ENCODE measurements at places on chromosomes 3 and 15.

DNA sequence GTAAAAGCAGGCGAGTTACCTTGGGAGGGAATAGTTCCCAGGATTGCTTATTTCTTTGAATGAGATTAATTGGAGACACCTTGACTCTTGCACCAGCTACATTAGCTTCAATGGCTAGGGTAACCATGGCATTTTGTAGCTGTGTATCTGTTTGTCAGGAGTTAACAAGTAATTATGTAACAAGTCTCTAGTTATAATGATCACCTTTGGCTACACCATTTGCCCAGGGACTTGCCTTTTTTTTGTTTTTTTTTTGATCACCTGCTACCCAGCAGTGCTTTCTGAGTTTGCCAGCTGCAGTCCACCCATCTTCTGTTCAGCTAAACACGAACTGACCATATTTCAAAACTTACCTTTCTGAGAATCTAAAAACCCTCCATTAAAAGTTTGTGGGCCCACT is 2.2 kb downstream of the MED12L start:
- DNase-seq, result no peak

GRCh38 chr15:99074446-99074845 is 30.4 kb upstream of the SYNM start:
- no peak for DNase-seq

DNA sequence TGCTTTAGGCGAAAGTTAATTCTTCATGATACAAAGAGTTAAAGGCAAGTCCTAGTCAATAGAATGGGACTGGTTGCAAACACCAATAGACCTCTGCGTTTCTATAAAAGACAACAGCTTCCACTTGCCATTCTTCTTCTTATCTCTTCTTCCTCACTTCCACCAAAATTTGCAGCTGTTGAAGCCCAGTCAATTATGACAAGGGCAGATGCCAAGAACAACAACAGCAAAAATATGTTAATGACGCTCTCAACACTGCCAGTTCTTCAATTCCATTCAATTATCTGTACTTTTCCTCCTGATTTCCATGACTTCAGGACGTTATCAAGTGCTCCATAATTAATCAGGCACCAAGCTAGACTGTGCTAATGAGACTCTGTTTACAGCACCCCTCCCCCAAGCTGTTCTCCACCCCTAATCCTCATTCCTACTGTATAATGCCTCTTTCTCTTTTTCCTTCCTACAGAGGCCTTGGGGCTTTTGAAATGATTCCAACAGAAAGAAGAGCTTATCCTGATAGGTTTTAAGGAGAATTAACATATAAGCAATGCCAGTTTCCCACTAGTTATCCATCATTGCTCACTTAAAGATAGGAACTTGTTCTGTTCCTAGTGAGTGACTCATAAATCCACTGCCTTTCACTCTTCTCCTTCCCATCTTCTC is 1160.5 kb downstream of the IGSF11 start:
- no peak for DNase-seq

GRCh38 chr3:52873433-52874159 is 23.8 kb downstream of the STIMATE start:
- no peak for DNase-seq

GRCh38 chr3:117019082-117019713 is 309.6 kb downstream of the TUSC7 start:
- peak; percentile 5 for DNase-seq

DNA sequence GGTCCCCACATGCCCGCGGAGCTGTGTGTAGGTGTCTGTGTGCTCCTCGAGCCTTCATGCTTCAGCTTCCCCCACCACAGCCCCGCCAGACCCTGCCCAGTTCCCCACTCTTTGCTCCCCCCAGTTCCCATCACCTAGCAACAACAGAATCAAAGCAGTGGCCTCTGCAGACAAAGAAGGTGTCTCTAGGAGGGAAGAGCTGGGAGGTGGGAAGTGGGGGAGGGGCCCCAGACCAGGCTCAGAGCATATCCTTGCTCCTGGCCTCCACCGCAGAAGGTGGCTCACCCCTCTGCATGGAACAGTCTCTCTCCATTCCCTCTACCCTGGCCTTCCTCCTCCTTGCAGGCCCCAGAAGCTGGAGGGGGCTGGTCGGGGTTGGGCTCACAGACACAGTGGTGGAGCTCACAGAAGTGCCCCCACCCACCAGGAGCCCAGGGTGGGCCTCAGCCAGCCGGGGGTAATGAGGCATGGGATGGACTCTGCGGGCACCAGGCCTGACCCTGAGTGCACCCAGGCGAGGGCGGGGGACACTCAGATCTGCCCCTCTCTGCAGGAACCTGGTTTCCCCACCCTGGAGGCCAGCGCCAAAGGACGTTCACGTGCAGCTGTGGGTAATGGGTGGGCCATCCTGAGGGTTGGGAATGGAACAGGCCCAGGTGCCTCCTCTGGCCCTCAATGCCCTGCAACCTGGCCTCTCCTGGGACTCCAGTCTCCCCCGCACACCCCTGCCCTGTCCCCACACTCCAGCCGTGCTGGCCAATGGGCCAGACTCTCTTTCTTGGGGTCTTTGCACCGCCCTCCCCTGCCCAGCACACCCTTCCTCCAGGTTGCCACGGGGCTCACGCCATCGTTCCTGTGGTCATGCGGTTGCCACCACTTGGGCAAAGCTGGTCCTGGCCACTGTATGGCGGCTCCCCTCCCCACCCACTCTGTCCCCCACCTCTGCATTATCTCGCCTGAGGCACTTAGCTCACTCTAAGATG is 53.4 kb downstream of the TPRA1 start:
- no peak for DNase-seq

GRCh38 chr15:74523982-74524381 is 17.0 kb upstream of the ARID3B start:
- no peak for DNase-seq

DNA sequence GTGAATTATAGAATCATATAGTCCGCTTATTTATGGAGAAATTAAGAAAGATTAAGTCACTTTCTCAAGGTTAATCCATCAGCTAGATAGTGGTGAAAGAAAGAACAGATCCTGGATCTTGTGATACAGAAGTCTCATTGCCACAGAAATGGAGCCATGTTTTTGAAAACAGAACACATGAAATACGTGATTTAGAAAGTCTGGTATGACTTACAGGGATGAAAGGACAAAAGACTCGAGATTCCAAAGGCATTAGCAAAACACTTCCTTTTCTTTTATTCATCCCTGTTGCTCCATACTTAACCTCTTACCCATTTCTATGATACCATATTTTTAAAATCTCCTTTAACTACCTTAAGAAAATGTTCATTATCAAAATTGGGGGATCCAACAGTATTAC is 40.0 kb upstream of the TEX9 start:
- DNase-seq, result no peak

DNA sequence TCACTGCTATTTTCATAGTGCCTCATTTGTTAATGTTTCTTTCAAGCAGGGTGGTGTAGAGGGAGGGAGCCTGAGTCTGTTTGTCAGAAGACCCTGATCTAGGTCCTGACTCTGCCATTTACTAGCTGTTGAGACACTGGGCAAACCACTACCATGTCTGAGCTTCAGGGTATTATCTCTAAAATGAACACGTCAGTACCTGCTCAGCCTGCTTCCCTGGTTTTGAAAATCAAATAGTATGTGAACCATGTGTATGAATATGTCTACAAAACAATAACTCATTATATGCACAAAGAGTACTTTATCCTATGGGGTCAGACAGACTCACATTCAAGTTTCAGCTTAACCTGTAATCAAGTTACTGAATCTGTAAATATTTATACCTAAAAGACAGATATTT is 25.1 kb downstream of the SYNPR start:
- DNase-seq, result no peak

- peak; percentile 66 for DNase-seq
Observed at GRCh38 chr3:146469150-146470017, at the start of gene PLSCR2. Gene PLSCR2 (minus strand): TSS chr3:146469561. CDS start chr3:146459904, 9,657 bp downstream.

DNA sequence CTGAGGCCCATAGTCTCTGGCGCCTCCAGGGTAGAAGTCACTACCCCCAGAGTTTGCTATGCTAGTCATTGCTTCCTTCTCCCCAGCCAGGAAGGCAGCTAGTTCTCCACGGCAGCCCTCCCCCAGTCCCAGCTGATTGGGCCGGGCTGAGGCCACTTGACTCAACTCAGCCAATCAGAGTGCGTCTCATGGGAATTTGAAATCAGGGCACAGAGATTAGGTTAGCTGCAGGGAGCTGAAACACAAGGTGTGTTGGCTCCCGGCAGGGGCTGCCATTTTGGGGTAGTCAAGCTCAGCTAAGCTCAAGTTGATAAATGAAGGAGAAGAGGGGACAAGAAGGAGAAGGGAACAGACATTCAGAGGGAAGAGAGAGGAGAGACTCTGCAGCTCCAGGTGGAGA is 32.8 kb downstream of the LINGO1 start:
- no peak for DNase-seq

DNA sequence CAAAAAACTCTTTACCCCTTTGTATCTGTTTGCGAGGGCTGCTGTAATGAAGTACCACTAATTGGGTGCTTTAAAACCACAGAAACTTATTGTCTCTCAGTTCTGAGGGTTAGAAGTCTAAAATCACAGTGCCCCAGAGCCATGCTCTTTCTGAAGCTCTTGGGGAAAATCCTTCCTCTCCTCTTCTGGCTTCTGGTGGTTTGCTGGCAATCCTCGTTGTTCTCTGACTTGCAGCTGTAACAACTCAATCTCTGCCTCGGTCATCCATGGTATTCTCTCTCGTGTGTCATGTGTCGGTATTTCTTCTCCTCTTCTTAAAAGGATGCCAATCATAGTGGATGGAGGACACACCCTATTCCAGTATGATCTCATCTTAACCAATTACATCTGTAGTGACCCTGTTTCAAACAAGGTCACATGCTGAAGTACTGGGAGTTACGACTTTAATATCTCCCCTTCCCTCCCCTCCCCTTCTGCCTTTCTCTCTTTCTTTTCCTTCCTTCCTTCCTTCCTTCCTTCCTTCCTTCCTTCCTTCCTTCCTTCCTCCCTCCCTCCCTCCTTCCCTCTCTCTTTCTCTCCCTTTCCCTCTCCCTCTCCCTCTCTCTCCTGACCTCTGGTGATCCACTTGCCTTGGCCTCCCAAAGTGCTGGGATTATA is 6.5 kb upstream of the ARL8B start:
- no peak for DNase-seq

- DNase-seq, result no peak
Observed at GRCh38 chr3:115211810-115212492, 64.9 kb upstream of the ZBTB20 start.

- DNase-seq, result no peak
Observed at GRCh38 chr3:105608623-105609022, 241.9 kb downstream of the ALCAM start.

DNA sequence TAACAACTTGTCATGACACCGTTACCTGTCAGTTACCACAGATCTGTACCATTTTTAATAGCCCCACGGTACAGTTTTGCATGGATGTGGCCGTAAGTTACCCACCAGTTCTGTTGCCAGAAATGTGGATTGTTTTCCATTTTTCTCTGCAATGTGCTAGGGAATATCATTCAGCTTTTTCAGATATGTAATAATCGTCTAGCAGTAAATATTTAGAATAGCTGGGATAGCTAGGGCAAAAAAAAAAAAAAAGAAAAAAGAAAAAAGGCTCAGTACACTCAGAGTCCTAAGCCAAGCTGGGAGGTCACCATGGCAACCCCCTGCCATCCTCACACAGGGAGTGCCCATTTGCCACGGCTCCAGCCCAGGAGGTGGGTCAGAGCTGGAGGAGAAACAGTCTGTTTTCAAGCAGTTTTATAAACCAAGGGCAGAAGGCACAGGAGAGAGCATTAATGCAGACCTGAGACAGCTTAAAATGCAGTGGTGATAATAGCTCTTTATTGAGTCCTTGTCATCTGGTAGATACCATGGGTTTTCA is 25.2 kb downstream of the PAQR5 start:
- no peak for DNase-seq

DNA sequence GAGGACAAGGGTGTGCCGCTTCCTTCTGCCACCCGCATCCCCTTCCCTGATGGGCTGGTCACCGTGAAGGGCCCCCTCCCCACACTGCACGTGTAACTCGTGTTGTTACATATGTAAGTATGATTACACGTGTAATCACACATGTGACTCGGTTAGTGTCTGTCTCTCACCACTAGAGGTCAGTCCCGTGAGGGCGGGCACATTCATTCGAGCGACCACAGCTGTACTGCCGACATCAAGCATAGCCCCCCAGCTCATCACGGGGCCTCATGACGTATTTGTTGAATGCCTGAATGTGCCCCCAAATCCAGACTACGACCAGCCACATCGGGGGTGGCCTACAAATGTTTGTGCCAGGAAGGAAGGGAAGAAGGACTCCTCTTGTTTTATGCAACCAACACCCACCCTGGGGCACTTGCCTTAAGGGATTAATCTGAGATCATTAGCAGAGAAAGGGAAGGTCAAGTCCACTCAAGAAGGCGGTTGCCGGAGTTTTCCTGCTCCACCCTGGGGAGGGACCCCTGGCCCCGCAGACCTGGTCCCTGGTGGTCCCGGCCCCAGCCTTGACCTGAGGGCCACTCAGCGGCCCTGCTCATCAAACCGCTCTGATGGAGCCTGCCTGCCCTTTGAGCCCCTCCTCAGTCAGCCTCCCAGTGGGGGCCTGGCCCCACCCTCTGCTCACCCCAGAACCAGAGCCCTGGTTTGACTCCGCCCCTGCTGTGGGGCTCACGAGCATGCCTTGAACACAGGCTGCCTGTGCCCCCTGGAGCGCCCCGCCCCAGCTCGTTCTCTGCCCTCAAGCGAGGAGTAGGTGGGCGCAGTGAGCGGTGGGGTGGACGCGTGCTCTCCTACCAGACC is 52.8 kb downstream of the RGMA start:
- DNase-seq, result peak; percentile 47

GRCh38 chr3:195388380-195388779 is 54.4 kb downstream of the ACAP2 start:
- no peak for DNase-seq

- no peak for DNase-seq
Observed at GRCh38 chr3:38627956-38628355, 21.5 kb downstream of the SCN5A start.
